ENCODE measurements at places on chromosomes 5 and 9.

GRCh38 chr9:98603821-98604383, 104.8 kb downstream of the GABBR2 start:
- DNase-seq, result no peak

- DNase-seq, result no peak
Measured at GRCh38 chr5:175826980-175827379, 44.4 kb upstream of the CPLX2 start.

GRCh38 chr5:43348207-43348606, 35.0 kb upstream of the HMGCS1 start:
- no peak for DNase-seq

DNA sequence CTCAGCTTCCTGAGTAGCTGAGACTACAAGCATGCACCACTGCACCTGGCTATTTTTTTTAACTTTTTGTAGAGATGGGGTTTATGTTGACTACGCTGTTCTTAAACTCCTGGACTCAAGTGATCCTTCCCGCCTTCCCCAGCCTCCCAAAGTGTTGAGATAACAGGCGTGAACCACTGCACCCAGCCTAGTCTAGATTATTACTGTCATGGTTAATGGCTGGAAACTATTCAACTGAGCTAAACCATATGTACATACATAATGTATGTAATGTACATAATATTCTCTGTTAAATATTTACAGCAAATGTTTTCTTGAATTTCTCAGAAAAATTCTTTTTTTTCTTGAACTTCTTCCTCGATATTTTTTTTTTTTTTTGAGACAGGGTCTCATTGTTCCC, 21.3 kb downstream of the PPP2CA start:
- no peak for DNase-seq

GRCh38 chr5:170570476-170570875, 66.7 kb downstream of the KCNIP1 start:
- no peak for DNase-seq

DNA sequence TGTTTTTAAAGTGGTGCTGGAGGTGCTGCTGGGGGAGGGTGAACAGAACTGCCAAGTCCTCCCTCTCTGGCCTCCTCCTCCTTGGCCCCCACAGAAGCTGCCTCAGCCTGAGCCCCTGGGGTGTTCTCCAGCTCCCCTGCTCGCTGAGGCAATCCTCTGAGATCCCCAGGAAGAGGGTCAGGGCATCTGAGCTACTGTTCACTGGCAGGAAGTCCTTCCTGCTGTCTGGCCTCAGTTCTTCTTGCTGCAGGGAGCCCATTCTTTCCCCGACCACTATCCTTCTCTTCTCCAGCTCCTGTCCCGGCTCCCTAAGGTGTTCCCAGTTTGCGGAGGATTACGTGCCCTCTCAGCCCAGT, 9.7 kb downstream of the CNTFR start:
- DNase-seq, result no peak

GRCh38 chr5:83927140-83927733, 206.6 kb upstream of the HAPLN1 start:
- peak; percentile 2 for DNase-seq

DNA sequence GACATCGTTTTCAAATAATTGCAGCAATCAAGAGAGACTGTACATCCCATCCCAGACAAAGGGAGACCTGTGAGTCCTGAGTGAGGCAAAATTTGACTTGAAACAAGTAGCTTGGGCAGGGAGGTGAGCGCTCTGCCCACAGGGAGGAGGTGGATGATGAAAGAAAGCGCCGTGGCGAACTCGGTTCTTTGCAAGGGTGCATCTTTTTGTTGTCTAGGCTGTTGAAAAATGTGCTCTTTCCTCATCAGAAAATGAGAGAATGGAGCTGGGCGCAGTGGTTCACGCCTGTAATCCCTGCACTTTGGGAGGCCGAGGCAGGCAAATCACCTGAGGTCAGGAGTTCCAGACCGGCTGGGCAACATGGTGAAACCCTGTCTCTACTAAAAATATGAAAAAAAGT, 150.5 kb downstream of the GAPVD1 start:
- no peak for DNase-seq

All from activated T-cell treated with anti-CD3 and anti-CD28 coated beads for 24 hours (primary cell).